ENCODE measurements at places on chromosomes 3 and 15. TPM values are rescaled to one million over a fixed set of nuclear protein-coding genes. Genes with fewer than 3 reads are reported as not detected.

Gene ZFYVE19
- total RNA-seq: 21.4 TPM

Gene C3orf70
- 0.15 TPM for total RNA-seq

Gene CPA3
- total RNA-seq: 13.0 TPM

Gene WDR5B
- total RNA-seq: 3.2 TPM

Gene OR5H6
- total RNA-seq: not detected

Data from epithelial cell of umbilical artery (primary cell).